Heart right ventricle (tissue), 16 donors: ENCODE measurements at places on chromosomes 2 and 18.

DNA sequence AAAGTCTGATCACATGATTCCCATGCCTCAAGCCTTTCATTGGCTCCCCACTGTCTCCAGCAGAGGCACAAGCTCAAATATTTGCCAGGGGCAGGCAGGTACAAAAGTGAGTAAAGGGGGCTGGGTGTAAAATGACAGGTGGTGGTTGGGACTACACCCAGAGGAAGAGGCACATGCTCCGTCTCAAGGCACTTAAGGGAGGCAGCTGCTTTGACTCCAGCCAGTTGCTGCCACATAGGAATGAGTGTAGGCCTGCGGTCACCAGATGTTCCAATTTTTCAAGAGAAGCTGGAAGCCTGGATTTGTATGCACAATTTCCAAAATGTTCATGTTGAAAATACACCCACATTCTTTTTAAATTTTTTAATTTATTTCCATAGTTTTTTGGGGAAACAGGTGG, 164.4 kb downstream of the UPP2 start:
- DNase-seq = no peak

- no peak for DNase-seq
Measured at GRCh38 chr18:69664399-69664798, 263.7 kb downstream of the DOK6 start.

DNA sequence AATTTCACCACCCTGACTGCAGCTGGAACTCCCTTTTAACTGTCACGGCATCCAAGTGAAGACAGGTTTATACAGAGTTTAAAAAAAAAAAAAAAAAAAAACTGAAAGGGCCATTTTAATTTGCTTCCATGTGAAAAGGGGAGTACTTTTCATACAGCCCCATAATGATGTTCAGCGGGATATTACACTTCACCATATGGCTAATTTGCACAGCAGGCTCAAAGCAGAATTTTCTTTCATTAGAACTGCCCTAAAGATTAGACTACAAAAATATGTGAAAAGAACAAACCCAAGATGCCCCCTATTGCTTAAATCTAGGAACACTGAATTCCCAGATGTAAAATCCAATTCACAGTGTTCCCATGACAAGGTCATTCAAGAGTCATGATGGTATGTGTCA, 301.8 kb downstream of the EXOC6B start:
- no peak for DNase-seq

GRCh38 chr2:165373278-165374010, 96.1 kb upstream of the CSRNP3 start:
- no peak for DNase-seq

- peak; percentile 92 for DNase-seq
Measured at GRCh38 chr2:238263204-238264071, 23.6 kb upstream of the HES6 start.

DNA sequence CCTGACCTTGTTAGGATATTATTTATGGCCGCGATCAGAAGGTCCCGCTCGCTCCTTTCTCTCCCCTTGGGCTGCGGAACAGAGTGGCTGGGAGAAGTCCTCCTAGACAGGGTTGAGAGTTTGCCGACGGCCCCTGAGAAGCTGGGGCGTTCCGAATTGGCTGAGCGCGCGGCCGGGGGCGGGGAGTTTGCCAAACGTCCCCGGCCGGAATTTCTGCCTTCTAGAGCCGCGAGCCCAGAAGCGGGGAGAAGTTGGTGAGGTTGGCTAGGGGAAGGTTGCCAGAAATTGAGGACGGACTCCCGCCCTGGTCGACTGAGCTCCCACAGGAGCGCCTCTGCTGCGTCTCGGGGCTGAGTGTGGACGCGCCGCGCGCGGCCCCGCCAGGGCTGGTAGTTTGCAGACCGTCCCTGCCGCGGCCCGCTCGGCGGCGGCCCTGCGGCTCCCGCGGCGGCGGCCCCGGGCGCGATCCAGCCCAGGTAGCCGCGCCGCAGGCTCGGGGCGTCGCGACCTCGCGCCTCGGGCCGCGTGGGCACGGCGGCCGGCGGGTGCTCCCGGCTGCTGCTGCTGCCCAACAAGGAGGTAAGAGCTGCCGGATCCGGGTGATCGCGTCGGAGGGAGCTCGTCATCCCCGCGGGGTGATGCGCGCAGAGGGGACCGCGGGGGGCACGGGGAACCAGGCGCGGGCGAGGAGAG, 134.0 kb upstream of the MGAT5 start:
- DNase-seq = peak; percentile 92

DNA sequence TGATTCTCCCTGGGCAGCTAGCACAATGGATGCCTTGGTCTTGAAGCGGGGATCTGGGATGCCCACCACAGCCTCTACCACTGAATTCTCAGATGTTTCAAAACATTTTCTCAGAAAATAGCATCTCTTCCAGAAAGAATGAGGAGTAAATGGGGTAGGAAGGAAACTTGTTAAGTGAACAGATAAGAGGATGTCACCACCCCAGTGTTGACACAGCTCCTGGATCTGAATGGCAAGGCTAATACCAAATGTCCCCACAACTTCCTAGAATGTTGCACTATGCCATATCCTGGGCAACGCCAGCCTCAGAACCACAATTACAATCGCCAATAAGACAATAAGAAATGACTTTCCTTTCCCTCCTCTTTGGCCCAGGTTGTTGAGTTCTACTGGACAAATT, 177.2 kb downstream of the BCL11A start:
- DNase-seq = no peak

- DNase-seq = no peak
Measured at GRCh38 chr2:45274250-45274926, 265.1 kb upstream of the SIX2 start.

- no peak for DNase-seq
Measured at GRCh38 chr2:112085916-112086669, 31.0 kb downstream of the TMEM87B start.

DNA sequence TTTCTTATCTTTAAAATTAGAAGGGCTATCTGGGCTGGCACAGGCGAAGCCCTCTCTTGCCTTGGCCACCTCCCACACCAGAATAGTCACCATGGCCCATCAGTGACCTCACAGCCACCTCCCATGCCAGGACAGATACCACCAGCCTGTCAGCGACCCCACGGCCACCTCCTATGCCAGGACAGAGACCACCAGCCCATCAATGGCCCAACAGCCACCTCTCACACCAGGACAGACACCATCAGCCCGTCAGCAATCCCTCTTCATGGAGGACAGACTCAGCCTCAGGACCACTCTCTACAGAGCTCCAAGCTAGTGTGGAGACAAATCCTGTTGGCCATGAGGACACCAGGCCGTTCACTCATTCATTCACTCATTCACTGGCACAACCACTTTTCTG, 74.6 kb downstream of the ASB1 start:
- no peak for DNase-seq

DNA sequence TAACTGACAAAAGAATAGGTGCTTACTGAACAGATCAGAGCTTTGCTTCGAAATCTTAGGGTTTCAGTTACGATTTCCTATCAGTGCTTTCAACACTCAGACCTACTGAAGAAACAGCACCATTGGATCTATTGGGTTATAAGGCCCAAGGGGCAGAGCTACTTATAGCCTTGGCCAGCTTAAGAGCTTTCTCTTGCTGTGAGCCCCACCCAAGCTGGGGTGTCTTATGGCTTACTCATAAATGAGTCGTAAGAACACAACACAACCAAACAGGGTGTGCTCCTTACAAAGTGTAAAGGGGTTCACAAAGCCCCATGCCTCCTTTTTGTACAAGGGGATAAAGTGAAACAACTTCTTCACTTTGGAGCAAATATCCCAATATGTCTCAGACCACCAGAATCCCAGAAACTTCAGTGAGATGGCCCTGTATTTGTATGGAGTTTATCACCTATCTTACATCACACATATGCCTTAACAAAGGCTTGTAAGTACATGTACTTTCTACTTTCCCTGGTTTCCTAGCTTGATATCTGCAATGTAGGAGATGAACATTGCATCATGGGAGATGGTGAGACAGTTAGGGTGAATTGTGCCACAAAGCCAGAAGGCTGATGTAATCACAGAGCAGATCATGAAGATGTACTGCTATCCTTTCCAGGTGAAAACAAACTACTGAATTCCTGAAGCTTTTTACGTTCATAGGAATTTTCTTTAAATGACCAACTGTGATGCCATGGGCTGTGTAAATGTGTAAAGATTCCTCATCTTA, 115.5 kb upstream of the GLI2 start:
- no peak for DNase-seq

DNA sequence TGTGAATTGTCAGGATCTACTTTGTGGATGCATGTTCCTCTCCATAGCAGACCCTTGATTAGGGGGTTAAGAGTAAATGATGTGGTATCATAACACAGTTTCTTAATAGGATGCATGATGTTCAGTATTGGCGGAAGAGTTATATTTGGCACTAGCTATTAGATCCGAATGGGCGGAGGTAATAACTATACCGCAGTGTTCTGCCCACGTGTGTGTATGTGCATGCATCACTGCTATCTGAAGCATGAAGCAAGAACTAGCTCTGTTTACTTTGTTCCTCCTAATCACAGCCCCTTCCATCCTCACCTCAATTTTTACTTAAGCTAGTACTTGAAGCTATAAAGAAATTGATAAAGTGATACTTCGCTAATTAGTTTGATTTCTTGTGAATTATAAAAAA, 159.6 kb upstream of the NOSTRIN start:
- no peak for DNase-seq

DNA sequence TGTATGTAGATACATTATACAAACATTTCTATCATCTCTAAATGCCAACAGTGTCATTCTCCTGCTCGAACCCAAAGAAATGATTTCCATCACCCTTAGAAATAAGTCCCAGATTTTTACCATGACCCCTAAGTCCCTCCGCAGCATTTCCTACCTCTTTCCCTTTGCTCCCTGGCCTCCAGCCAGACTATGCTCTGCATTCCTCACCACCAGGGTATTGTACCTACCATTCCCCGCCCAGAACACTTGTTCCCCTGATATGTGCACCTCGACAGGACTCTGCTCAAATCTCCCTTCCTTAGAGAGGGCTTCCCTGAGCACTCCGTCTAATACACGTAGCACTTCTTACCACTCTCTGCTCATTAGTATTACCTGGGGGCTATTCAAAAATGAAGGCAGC, 630.2 kb downstream of the ARHGAP15 start:
- DNase-seq = no peak

GRCh38 chr2:163951312-163951711, 215.5 kb upstream of the FIGN start:
- no peak for DNase-seq

DNA sequence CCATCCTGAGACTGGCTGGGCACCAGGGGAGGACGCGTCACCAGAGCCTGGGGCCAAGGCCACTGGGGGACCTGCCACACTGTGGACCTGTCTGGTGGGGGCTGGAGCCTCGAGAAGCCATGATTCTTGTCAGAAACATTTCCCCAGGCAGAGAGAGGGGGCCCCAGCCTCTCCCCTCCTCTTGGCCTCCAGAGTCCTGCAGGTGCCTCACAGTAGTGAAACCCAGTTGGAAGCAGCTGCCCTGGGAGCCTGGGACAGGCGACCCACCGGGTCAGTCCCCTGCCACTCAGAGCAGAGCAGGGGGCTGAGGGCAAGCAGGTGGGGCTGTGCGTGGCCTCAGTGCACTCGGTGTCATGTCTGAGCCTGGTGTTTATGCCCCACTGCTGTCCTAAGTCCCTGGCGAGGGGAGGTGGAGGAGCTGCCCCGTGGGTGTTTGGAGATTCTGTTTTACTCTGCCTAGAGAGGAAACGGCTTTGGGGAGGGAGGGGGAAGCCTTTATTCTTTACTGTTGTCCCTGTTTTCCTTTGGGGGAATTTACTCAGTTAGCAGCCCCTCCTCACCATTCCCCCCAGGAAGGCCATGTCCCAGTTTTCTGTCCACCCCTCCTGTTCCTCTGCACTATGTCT, 7.7 kb downstream of the OXER1 start:
- no peak for DNase-seq

DNA sequence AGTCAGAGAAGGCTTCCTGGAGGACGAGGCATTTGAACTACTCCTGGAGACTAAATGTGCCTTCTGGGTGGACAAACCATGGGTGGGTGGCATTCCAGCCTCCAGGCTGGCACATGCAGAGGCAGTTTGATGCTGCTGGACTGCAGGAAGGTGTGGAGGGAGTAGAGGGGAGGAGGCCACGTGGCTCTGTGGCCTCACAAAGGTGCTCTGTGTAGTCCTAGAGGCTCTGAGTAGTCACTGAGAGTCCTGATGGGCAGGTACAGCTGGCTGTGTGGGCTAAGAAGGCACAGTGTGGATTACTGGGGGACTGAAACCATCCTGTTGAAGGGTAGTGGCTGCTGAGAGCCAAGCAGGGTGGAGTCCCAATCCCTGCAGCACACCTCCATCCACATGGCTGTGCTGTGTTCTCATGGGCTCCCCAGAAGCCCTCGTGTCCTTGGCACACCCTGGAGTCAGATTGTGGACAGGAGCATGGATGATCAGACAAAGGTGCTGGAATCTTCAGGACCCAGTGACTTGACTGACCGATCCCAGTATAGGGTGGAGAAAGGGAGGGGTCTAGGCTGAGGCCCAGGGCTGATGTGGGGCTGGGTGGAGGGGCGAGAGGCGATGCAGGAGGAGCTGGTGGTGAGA, 87.4 kb upstream of the HS6ST1 start:
- DNase-seq = no peak

- DNase-seq = no peak
Measured at GRCh38 chr2:219772103-219772635, 144.7 kb downstream of the SLC4A3 start.

DNA sequence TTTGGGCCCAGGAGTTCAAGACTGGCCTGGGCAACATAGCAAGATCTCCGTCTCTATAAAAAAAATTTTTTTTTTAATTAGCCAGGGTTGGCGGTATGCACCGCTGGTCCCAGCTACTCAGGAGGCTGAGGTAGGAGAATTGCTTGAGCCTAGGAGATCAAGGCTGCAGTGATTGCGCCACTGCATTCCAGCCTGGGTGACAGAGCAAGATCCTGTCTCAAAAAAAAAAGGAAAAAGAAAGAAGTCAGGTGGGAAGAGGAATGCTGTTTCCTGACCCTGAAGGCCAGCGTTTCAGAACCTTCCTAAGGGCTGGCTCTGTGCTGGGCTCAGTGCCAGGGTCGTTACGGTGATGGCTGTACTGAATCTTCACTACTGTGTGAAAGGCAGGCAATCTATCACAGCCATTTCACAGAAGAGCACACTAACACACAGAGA, 35.0 kb upstream of the AGAP1 start:
- DNase-seq = no peak

DNA sequence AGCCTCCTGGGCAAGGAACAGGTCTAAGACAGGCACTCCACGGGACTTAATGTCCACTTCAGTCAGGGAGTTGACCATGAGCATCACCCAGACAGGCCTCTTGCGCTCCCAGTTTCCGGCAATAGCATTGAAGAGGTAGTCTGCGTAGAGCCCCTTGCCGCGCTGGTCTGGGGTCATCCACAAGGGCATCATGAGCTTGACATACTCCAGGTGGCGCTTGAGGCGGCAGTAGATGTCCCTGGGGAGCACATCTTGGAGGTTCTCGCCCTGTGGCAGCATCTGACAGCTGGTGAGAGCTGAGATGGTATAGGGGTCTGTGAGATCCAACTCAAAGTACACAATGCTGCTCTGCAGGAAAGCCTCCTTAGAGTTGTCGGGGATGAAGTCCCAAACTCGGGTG, 10.6 kb downstream of the TRABD2A start:
- DNase-seq = no peak
